ENCODE measurements at places on chromosomes 12 and 14.

DNA sequence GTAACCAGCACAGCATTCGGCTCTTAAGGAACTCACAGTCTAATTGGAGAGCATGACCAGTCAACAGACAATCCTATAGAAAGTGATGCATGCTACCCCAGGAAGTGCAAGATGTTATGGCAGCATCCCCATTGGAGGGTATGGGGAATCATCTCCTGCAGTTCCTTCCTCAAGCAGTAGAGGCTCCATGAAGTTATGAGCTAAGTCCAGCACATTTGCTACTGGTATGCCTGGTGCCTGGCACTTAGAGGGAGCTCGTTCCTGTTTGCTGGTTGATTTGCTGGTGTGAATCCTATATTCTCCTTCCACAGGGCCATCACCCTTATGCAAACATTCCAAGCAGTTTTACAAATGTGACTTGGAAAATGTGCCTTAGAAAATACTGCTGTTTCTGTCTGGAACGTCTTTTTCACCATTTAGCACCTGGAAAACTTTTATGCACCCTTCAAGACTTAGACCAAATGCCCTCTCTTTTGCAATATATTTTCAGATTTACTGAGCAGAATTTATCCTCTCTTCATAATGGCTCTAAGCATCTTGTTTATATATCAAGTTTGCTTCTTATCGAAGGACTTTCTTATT is 136.1 kb upstream of the WSCD2 start:
- DNase-seq = peak; percentile 92

DNA sequence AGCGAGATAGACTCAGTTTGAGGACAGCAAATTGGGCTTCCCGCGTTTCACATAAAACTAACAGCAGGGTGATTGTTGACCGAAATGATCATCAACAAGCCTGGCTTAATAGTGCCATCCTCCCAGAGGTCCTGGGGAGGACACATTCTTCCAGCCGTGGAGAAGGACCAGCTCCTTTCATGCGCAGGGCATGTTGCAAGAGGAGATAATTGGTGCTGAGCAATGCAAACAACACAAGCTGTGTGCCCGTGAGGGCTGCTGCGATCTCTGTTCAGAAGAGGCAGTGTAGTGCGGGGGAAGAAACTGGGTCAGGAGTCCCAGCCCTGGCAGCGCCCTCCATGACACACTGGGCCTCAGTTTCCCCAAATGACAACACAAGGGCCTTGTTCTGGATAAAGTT is 54.3 kb downstream of the CCDC85C start:
- no peak for DNase-seq

DNA sequence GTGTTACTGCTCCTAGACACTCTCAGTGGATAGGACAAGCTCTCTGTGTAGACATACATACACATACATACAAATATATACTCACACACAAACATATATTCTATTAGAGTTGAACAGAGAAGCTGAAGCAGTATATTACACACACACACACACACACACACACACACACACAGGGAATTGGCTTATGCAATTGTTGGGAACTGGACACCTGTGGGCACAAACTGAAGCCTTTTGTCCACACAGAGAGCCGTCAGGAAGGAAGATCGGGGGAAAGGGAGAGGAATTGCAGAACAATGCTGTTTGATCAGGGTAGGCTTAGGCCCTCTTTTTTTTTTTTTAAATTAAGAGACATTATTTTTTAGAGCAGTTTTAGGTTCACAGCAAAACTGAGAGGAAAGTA is 180.7 kb upstream of the DDHD1 start:
- DNase-seq = no peak

DNA sequence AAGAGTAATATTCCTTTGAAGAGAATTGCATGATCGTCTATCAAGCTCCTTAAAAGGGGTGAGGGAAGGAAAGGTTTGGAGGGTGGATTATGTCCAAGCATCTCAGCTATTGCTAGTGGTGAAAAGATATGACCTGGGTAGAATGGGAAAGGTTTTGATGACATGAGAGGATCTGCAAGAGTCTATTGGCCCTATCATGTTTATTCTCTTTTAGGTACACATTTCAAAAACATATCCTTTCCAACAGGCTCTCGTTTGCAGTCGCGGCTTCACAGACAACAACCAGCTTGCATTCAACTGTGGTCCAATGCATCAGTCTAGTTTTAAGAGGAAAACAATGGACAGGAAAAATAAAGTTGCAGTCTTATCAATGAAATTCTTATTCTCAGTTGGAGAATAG is 17.1 kb downstream of the FOXG1 start:
- no peak for DNase-seq

- DNase-seq = no peak
These were observed 8.1 kb upstream of the CLMN start for GRCh38 chr14:95327558-95328374.

GRCh38 chr12:110705309-110705708 is 16.4 kb upstream of the HVCN1 start:
- no peak for DNase-seq

GRCh38 chr12:2160043-2160442 is 107.3 kb downstream of the CACNA1C start:
- DNase-seq = no peak

- no peak for DNase-seq
These were observed 110.0 kb upstream of the ARHGAP5 start for GRCh38 chr14:31966896-31967668.

- no peak for DNase-seq
These were observed 189.2 kb upstream of the C14orf180 start for GRCh38 chr14:104390221-104390931.

- DNase-seq = no peak
These were observed 754 bp downstream of the ATG14 start for GRCh38 chr14:55410876-55411275.

DNA sequence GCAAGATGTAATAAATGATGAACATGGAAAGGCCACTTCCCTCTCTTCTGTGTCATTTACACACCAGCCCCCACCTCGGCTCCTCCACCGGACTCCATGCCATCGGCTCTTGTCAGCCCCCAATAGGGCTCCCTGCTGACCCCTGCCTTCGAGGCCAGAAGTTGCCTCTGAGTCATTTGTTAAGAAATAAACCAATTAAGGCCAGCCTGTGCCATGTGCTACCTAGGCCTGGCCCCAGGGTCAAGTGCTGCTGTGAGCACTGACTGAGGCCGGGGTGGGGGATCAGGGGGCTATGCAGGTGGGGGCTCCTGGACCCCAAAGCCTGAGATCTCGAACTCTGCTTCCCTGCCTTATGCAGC is 53.2 kb downstream of the TESC start:
- peak; percentile 85 for DNase-seq

- DNase-seq = peak; percentile 25
These were observed 15.8 kb downstream of the FGFR1OP2 start for GRCh38 chr12:26954027-26954426.

GRCh38 chr14:24237463-24237955 is 4.8 kb downstream of the GMPR2 start:
- DNase-seq = no peak

DNA sequence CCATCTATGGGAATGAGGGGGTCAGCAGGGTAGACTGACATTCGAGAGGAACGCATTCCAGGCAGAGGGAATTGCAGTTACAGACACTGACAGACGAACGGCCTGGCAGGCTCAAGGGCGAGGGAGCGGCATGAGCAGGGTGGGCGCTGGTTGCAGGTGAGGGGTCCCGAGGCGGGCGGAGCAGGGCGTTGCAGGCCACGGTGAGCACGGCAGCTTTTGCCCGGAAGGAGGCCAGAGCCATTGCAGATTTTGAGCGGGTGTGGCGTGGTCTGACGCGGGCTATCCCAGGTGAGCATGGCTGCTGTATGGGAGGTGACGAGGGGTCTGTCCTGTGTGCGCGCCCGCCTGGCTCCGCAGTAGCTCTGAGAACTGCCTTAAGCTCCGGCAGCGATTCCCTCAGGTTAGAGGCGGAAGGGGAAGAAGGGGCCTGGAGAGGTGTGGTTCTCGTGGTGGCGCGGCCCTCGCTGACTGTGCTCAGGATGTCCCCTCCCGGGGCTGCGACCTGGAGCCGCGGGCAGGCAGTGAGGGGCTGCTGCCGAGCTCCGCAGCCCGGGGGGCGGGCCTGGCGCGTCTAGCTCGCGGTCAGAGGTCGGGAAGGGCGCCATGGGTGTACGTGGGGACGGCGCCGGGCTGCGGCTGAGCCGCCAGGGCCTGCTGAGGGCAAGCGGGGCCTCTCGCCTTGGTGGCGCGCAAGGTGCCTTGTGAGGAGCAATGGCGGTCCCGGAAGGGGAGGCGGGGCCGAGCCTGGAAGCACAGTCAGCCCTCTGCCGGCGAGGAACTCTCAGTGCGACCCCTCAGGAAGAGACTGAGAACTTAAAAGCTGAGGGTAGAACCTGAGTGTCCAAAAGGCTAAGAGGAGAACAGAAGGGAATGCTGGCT is 177.1 kb downstream of the CACNA1C start:
- no peak for DNase-seq

GRCh38 chr14:42488965-42489364 is 882.3 kb downstream of the LRFN5 start:
- DNase-seq = no peak

GRCh38 chr14:80770114-80770908 is 171.2 kb downstream of the CEP128 start:
- no peak for DNase-seq

DNA sequence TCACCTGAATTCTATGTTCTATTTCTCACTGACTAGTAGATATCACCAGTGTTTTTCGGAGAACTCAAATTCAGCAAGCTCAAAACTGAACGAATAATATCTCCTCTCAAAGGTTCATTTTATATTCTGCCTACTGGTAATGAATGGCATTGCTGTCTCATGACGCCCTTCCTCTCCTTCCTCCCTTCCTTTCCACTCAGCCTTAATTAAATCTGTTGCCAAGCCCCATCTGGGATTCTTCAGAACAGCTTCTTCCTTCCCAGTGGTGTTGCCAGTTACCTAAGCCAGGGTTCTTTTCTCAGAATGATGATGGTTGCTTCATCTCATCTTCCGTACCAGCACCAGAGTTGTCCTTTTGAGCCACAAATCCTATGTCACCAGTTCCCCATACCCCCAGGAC is 143.2 kb downstream of the SYNE2 start:
- no peak for DNase-seq

- DNase-seq = peak; percentile 19
These were observed 1.0 kb downstream of the FGFR1OP2 start for GRCh38 chr12:26939192-26939832.

Data from NCI-H82 (cell line).